ENCODE measurements at places on chromosomes 3 and 15. TPM values are rescaled to one million over a fixed set of nuclear protein-coding genes. Genes with fewer than 3 reads are reported as not detected.

MESP2 gene
- not detected for total RNA-seq

SLCO2A1 gene
- 0.74 TPM for total RNA-seq

ANKUB1 gene
- total RNA-seq: 0.25 TPM

HHLA2 gene
- not detected for total RNA-seq

PIERCE2 gene
- total RNA-seq: 2.5 TPM

MYO9A gene
- 103 TPM for total RNA-seq

SAMD7 gene
- total RNA-seq: not detected

ZNF639 gene
- total RNA-seq: 79.4 TPM

DUOXA2 gene
- total RNA-seq: not detected

TEX9 gene
- total RNA-seq: 20.4 TPM

ZNF660 gene
- total RNA-seq: 11.3 TPM

MAP6D1 gene
- total RNA-seq: 5.2 TPM

COL6A5 gene
- total RNA-seq: under 0.01 TPM
